ENCODE measurements at places on chromosomes 16 and 17.

- no peak for DNase-seq
These were observed 20.3 kb downstream of the TRIM25 start for GRCh38 chr17:56893503-56893902.

- DNase-seq, result no peak
These were observed 46.1 kb upstream of the RPL38 start for GRCh38 chr17:74157366-74157765.

DNA sequence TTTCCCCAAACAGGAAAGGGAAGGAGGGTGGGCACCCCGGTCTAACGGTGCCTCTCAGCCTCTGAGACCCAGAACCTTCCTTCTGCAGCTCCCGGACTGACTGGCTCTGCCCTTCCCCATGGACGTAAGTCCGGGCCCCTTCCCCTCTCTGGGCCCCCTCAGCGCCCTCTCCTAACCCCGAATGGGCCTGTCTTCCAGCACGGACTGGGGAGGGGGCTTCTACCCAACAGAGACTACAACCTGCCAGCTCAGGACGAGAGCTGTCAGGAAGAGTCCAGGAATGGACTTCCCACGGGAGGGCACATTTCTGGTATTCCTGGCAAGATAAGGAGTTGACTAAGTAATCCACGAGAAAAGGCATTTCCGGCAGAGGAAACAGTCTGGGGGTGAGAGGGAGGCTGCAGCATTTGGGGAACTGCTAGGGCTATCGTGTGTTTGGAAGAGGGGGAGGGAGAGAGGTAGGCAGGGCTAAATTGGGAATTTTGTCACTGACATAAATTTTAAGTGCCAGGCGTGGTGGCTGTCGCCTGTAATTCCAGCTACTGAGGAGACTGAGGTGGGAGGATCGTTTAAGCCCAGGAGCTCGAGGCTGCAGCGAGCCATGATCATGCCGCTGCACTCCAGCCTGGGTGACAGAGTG is 12.1 kb upstream of the ALDOA start:
- DNase-seq, result no peak

- no peak for DNase-seq
These were observed 1.5 kb downstream of the CACNA1H start for GRCh38 chr16:1154291-1154886.

DNA sequence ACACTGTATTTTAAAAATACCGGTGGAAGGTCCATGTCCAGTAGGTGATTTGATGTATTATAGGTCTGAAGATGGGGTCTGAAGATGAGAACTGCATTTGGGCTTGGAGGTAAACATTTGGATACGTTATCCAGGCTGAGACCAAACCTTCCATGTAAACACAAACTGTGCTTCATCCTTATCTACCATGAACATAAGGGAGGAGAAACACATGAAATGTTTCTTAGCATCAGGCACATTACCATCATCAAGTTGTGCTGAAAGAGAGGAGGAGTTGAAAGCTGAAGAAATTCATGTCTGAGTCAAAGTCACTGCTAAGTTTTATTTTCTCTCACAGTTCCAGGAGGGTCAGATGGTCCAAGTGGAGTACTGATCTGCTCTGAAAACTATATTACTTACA is 11.4 kb downstream of the SF3B3 start:
- DNase-seq, result peak; percentile 45

- DNase-seq, result no peak
These were observed 92.8 kb upstream of the TNRC6C start for GRCh38 chr17:77865716-77866115.

DNA sequence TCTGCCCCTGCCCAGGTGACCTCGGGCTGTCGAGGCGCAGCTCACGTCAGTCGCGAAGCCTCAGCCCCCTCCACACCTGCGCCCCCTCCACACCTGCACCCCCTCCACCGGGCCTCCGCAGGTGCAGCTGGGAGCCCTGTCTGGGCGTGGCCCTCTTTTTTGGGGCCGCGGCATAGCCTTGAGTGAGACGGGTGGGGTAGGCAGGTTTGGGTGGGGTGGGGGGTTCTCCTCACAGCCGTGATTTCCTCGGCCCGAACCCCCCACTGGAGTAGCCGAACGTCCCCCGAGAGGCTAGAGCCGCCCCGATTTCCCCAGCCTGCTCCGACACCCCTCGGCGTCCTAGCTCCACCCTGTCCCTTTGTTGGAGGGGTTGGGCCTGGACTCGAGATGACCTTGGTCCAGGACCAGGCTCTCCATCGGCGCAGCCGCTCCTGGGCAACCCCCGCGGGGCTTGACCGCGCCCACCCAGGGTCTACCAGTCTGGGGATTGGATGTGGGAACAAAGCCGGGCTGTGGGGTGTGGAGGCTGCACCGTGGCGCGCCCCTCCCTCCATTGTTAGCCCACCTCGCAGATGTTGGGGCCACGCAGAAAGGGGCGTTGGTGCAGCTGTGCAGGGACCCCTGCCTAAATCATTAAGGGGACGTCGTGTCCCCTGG is 626 bp downstream of the TUBB3 start:
- no peak for DNase-seq

DNA sequence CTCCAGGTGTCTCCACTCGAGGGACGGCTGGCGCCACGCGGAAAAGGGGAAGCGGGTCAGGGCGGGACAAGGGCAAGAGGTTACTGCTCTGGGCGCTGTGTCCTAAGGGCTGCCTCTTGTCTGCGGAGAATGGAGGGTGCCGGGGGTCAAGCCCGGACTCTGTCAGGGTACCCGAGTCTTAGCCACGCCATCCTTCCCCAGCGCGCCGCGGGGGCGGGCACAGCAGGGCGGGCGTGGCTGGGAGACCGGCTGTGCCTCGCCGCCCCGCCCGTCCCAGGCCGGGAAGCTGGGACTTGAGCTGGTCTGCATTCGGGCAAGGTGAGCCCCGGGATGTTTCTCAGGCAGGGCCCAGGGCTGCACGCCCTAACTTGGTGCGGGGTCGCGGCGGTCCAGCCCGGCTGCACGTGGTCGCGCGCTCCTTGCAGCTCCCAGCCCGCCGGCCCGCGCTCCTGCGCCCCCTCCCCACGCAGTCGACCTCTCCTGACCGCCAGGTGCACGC is 6.2 kb upstream of the ACTG1 start:
- DNase-seq, result no peak

GRCh38 chr17:79949656-79950209 is 85.9 kb downstream of the TBC1D16 start:
- no peak for DNase-seq

- DNase-seq, result no peak
These were observed 73.5 kb downstream of the GP2 start for GRCh38 chr16:20253825-20254224.

DNA sequence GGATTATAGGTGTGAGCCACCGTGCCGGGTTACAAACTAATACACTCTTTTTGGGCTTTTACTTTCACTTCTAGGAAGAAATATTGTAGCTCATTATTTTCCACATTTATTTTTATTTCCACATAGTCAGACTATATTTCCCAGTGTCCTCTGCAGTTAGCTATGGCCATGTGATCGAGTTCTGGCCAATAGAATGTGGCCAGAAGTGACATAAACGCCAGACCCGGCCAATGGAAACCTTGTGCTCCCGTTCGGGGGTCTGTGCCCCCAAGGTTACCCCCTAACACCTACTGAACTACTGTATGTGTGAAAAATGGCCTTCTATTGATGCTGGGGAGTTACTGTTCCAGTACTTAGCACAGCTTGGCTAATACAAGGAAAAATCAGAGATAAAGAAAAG is 13.2 kb upstream of the RPTOR start:
- DNase-seq, result no peak

DNA sequence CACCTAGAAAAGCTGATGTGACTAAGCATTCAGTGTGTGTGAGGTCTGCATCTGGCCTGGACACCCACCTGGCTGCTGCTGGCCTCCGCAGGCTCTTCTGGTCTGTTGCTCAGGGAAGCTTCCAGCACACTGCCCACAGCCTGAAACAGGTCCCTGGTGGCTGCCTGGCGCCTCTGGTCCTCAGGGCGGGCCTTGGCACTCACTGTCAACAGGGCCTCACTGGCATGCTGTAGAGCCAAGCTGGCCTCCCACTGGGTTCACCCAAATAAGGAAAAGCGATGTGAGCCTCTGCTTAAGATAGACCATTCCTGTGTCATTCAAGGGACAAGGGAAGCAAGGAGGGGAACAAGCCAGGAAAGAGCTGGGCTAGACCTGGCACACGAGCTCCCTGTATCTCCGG is 70.6 kb upstream of the BCO1 start:
- no peak for DNase-seq

DNA sequence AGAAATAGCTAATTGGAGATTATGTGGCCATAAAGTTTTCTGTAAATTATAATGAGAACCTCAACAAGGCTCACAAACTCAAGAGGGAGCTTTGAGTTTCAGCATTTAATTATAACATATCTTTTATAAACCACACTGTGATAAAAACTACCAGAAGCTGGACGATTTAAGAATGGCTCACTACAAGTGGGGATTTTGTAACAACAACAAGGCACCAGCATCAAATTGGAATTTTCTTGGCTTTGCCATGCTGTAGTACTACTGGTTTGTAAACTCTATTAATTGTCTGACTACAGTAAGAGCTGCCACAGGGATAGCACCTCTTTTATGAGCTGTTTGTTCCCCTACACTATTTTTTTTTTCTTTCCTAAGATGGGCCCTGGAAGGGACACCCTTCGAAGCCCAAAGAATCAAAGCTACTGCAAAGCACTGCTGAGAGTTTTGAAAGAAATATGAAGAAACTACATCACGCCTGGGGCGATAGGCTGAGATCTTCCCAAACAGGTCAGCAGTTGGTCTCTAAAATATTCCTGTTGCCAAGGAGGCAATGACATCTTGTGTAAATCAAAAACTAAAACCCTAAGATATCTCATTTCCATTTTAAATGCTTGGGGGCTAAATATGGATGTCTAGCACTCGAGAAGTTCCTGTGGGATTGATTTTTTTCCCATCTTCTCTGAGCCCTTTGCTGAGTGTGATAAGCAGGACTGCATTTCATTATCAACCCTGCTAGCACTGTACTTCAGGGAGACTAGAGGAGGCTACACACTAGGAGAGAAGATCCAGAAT is 40.9 kb downstream of the SKAP1 start:
- DNase-seq, result no peak

- no peak for DNase-seq
These were observed 90.5 kb downstream of the AATF start for GRCh38 chr17:37039269-37039668.

- DNase-seq, result no peak
These were observed 26.7 kb downstream of the NECAB2 start for GRCh38 chr16:83994703-83995102.

DNA sequence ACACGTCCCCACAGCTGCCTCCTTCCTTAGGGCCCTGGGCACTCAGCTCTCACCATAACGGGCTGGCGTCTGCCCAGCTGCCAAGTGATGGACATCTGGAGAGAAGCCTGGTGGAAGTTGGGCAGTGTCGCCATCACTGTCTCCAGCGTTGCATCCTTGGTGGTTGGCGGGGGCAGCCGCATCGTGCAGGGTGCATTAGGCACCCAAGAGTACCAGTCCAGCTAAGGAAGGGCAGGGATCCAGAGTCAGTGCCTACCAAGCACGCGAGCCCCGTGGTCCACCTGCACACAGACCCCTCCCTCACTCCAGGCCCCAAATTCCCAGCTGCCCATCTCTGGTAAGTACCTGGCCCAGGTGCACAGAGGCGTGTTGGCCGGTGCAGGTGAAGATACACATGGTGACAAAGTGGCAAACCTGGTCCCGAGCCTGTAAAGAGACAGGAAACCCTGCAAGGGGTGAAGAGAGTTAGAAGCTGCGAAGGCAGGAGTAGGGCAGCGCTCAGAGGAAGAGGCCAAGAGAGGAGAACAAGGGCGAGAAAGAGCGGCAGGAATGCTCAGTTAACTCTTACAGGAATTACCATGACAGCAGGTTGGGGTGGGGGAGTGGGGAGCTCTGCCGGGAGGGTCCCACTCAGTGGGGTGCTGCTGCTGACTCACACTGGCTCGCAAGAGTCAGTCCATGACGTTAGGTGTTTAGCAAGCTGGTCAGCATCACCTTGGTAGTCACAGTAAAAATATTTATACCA is 9.5 kb downstream of the ALOX15 start:
- no peak for DNase-seq

DNA sequence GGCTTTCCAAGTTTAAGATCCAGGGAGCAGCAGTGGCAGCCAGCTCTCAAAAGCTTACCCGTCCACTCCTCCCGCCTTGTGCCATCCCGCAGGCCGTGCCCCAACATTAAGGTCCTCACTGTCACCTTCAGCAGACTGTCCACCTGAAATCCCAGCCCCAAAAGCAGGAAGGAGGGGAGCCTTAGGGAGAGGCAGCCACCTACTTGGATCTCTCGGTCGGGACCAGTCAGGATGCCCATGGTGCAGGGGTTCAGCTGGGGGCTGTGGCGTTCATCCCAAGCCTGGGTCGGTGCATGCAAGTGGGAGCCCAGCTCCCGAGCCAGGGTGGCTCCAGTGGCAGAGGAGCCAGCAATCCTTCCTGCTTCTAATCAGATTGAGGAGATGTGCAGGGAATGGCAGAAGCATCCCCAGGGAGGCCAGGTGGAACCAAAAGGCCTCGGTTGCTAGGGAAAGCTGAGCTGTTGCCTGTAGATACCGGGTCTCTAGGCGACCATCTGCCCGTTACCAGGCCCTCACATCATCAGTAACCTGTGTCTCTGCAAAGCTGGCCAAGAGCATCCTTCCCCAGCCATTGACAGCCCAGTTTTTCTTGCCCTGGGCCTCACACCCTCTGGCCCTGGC is 24.6 kb downstream of the CNGB1 start:
- DNase-seq, result no peak

DNA sequence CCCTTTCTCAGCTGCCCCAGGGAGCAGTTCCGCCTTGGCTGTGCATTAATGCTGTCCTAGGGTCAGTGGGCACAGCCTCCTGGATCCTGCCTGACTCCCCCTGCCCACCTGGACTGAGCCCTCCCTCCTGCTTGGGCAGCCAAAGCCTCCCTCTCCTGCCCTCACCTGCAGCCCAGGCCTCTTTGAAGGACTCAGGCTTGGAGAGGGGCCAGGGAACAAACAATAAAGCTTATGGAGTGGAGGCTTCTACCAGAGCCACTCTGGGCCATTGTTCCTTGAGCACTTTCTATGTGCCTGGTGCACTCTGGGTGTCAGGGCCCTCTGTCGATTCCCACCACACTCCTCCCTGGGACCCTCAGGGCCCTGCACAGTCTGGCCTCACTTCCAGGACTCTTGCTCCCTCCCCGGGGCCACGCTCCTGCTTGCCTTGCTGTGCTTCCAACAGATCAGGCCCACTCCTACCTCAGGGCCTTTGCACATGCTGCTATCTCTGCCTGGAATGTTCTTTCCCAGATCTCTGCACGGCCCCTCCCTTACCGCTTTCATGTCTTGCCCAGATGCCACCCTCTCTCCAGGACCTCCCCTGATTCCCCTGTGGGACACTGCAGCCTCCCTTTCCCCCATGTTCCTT is 5.0 kb downstream of the KCNJ12 start:
- DNase-seq, result no peak

DNA sequence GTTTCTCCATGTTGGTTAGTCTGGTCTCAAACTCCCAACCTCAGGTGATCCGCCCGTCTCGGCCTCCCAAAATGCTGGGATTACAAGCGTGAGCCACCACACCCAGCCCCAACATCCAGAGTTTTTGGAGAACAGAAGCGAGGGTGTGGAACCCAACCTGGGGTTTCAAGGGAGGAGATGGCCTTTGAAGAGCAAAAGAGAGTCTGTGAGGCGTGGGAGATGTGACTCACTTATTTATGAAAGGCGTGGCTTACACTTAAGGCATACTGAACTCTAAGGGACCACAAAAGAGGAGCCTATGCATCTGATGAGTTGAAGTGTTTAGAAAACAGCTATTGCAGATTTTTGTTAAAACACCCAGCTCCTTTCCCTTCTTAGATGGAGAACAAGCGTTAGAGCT is 18.9 kb downstream of the ARSG start:
- no peak for DNase-seq

- DNase-seq, result no peak
These were observed 3.4 kb upstream of the HSBP1 start for GRCh38 chr16:83804366-83804765.

- DNase-seq, result no peak
These were observed 10.0 kb downstream of the ZNF668 start for GRCh38 chr16:31063843-31064611.

- DNase-seq, result no peak
These were observed 17.7 kb downstream of the PLCG2 start for GRCh38 chr16:81796583-81797346.

Data from hematopoietic multipotent progenitor cell treated with erythropoietin and hydrocortisone succinate and interleukin-3 and kit ligand, for 8 days (in vitro differentiated cells).